ENCODE measurements at places on chromosomes 3 and 15.

DNA sequence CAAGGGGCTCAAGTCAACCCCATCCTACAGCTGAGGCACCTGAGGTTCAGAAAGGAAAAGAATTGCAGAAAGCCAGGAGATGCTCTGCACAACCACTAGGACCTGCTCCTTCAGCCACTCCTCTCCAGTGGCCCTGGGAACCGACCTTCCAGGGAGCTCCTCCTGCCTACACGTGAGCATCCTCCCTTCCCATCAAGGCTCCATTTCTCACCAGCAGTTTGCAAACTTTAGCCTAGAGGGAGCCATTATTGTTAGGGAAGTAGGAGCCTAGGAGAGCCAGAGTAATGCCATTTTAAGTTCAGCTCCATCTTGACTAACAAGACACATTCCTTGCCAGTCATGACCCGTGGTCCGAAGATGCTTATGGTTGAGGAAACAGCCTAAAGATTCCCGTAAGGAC is 11.2 kb upstream of the CHCHD6 start:
- no peak for DNase-seq

DNA sequence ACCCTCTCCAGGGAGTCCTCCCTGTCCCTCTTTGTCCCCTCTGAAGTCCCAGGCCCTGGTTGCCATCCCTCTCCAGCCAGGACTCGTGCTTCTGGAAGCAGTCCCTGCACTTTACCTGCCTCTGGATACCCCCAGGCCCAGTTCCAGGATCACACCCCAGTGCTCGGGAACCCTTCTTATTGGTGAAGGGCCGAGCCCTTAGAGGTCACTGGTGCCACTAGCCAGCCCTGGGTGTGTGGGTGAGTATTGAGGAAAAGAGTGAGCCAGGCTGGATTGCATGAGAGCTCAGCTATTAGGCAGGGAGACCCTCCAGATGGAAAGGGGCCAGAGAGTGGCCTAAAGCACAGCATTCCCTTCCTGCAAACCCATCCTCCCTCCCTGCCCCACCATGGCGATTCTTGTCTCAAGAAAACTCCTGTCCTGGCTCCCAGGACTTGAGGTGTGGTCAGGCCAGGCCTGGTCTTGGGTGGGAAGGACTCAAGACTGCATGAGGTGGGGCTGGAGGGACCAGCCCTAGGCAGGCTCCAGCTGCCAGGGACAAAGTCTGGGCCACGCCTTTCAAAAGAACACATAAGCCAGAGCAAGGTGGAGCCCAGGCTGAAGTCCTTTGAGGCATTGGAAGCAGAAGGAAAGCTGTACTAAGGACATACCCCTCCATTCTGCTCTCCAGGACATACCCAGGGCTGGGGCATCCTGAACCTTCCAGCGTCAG is 4.8 kb upstream of the PHGR1 start:
- DNase-seq = no peak

GRCh38 chr3:50202353-50203112 is 2.5 kb upstream of the SLC38A3 start:
- no peak for DNase-seq

GRCh38 chr3:196949285-196949619 is 6.9 kb upstream of the NCBP2 start:
- DNase-seq = no peak

DNA sequence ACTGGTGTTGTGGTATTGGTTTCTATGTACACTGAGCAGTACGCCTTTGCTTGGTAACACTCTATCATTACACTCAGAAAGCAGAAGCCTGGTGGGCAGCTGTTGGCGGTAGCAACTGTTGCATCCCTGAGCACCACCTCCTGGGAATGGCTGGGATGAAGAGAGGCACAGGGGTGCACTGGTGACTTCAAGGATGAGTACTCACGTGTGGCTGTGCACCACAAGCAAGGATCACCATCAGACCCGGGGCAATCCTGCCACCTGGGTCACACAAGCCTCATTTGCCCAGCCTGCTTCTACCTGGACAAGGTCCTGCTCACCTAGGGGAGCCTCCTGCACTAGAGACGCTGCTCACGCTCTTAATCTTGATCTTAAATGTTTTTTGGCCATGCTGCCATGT is 336.4 kb downstream of the SI start:
- DNase-seq = no peak

DNA sequence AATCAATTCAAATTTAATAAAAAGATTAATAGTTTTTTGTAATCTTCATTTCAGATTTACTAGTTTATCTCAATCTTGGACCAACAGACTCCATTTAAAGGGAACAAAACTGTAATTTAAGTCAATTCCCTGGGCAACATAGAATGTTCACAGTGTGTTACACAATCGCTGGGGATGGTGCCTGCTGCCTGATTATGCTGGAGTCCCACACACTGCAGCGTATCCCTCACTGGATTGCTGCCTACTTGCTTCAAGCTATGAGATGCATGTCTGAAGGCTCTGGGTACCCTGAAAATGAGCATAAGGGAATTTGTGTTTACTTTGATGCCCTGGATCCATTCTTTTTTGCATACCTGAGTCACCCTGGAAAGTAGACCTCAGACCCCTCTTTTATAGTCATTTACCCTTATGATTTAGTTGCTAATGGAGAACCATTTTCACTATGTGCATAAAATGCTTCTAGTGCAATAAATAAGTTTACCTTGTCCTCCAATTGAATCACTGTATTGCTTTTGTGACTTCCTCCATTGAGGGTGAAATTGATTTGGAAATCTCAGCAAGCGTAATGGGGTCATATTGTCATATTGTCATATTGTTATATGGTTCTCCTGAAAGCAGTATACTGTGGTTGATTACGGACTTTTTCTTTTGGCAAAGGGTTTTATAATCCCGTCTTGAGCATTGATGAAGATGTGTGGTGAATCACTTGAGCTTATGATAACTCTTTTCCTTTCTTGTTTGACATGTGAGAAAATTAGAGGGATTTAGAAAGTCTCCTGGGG is 35.9 kb downstream of the ITPR1 start:
- no peak for DNase-seq

GRCh38 chr3:182303169-182303568 is 490.1 kb upstream of the ATP11B start:
- no peak for DNase-seq

- DNase-seq = no peak
These were observed 60.0 kb upstream of the WNT5A start for GRCh38 chr3:55546866-55547669.

DNA sequence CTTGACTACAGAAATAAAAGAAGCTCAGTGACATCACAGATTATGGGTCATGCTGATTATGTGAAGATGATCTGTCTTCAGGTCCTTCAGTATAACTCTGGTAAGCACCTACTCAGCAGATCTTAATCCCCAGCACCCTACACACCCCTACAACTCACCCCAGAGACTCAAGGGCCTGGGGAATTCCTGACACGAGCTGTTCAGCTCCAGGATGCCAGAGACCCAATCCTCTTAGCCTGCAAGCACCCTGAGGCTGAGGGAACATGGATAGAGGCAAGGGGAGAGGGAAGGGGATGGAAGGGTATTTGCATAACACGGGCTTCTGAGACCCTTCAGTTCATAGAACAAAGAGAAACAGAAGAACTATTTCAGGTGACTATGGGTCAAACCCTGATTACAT is 13.0 kb downstream of the GLB1 start:
- no peak for DNase-seq

DNA sequence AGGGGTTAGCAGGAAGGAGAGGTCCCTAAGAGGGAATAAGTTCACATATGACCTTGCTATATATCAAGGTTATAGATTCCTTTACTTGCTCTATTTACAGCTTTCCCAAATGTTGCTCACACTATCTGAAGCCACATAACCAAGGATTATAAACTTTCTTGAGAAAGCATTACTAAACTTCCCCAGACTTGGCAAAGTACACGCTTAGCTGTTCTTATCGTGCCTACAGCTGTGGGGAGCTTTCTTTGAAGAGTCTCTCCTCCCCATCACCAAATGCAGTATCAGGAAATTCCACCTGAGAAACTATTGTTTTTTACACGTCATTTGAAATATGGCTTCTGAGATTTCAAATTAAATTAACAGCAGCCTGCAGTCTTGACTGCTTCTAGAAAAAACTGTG is 284.5 kb downstream of the CHL1 start:
- DNase-seq = no peak

DNA sequence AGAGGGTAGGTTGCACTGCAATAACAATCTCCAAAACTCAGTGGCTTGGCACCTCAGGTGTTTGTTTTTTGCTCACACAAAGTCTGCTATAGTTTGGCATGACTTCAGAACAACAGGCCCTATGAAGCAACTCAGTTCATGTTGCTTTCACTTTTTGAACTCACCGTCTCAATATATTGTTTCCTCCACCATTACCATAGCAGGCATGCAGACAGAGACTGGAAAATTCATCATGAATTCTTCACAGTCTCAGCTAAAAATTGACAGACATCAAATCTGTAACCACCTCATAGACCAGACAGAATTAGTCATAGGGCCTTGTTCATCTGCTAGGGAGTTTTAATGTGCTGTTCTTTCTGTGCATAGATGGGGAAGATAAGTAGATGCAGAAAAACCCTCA is 161.4 kb upstream of the POU1F1 start:
- DNase-seq = no peak

DNA sequence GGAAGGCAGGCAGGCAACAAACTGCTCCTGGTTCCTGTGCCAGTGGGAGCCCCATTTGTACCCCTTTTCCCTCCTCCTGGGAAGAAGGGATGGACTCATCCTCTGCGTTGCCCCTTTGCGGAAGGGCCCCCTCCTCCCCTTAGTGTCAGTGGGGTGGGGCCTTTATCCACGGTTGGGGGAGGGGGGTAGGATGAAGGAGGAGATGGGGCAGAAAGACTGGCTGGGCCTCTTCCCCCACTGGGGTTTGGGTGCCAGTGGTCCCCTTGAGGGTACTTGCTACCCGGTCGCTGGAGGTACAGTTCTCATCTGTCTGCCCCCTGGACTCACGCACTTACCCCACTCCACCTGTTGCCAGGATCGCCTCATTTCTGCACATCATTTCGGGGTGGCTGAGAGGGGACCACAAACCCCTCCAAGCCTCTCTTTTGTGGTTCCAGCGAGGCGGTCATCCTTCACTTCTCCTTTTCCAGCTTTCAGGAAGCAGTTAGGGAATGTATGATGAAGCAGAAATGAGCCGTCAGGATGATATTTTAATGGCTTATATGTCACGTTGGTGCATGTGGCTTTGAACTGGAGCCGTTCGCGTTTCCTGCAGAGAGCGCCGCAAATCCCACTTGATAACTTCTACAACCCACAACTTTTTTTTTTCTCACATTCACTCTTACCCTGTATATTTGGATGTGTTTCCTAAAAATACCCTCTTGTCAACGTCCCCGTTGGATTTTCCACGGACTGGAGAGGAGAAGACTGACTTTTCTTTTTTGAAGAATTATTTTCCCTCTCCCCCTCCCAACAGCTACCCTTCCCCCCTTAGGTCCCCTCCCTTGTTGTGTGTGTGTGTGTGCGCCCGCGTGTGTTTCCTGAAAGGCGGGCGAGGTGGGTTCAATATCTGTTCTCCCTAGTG is at the start of gene ZIC4:
Gene ZIC4, minus strand, starts transcription at position 516 of the 904 bp plus-strand sequence. CDS start 3,746 bp downstream, outside the sequence.
- no peak for DNase-seq

GRCh38 chr3:179224584-179224983 is 26.3 kb downstream of the KCNMB3 start:
- no peak for DNase-seq

- DNase-seq = no peak
These were observed 198.8 kb downstream of the XXYLT1 start for GRCh38 chr3:195071916-195072820.

GRCh38 chr15:87215100-87215499 is 1041.4 kb downstream of the NTRK3 start:
- no peak for DNase-seq

DNA sequence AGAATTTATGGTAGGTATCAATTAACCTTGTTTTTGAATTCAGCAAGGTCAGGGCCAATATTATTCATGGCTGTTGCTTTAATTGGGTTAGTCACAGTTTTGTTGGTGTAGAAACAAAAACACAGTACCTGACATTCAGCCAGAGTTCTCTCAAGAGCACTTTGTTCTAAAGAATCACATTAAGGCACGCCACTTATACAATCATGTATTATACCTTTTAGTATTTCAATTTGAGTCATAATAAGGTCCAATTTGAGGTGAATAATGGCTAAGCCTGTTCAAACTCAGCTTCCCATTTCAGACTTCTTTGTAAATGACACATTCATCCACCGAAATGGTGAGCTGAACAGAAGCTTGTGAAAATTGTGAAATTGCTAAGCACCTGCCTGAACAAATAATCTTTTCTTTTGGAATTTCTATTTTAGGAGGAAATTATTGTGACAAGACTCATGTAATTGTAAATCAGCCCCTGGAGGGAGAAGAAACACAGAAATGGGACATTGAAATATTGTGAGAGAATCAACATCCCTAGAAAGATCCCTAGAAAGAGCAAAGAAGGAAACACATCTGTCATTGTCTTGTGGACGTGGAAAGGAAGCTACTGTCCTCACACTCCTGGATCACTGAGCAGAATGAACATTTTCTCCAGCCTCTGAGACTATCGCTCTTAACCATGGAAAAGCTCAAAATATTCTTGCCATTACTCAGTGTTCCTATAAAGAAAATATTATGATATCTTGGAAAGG is 29.3 kb downstream of the RIOX2 start:
- DNase-seq = no peak

DNA sequence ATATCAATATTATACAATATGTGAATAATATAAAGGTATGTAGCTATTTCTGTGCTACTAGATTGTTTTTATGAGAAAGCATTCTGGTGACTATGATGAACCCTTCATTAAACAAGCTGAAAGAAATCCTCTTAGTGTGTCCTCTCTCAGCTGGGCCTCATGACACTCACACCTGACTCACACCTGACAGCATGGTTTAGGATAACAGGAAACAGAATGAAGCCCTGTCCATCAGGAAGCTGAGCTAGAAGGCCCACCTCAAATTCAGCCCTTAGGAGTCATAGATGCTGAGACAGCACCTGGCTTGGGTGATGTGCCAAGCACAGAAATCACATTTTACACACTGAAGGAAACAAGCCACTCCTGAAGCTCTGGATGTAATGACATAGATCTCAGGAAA is 30.8 kb downstream of the CHCHD4 start:
- no peak for DNase-seq

DNA sequence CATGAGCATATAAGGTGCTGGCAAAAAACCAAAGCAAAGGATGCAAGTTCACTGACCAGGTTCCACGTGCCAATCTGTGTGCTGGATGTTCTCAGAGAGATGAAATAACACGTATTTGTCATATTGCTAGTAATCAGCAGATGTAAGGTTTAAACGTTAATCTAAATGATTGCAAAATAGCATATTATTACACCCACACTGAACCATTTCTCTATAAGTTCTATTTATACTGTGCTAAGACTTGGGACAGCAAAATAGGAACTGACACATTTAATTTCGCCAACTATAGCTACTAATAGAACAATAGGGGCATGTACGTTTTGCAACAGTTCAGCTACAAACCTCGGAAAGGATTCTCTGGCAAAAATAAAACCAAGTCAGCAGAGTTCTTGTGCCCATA is 350.3 kb upstream of the ZNF385D start:
- no peak for DNase-seq

DNA sequence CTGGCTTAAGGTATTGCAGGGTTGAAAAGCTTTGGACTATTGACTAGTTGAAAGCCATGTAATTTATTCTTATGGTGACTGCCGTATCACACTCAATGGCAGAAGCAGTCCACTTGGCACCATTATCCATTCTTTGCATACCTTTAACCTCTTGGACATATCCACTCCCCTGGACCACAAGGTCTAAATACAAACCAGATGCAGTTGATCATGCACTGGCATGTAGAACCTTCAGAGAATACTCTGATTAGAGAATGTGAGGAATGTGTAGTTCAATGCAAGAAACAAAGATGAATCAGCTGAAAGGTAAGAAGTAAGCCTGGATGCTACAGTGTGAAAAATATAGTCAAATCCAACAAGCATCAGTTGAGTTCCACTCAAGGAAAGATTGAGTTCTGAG is 93.1 kb downstream of the FRMD5 start:
- DNase-seq = no peak

- DNase-seq = peak; percentile 95
These were observed at the start of gene RBSN for GRCh38 chr3:15098503-15099363. Gene RBSN (minus strand): TSS chr3:15099148. CDS start chr3:15096120, 3,028 bp downstream.

Data from stimulated activated naive CD8-positive, alpha-beta T cell treated with anti-CD3 and anti-CD28 coated beads, Interleukin-15, Interleukin-2, amounts not matched to agents 100 U/mL and 50 U/mL, for 24 hours (primary cell).